ENCODE measurements at places on chromosomes 5 and 9. TPM values are rescaled to one million over a fixed set of nuclear protein-coding genes. Genes with fewer than 3 reads are reported as not detected.
A peak's percentile ranks its signal among the peaks of the same experiment; 100 is the strongest.

The PTPRD gene
- total RNA-seq: 2.6 TPM

DNA sequence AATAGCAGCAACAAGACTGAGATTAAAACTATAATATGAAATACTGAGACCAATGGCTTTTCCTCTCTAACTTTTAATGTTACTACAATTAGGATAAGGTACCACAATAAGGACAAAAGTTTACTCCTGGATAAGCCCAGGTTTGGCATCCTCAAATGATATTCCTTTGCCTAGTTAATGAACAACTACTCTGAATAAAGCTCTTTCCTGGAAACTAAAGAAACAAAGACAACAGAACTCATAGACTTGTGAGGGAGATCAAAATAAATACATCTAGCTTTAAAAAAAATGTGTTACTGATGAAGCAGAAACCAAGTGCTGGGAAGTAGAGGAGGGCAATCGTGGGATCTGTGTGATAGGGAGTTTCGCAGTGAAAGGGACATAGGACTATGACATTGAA lies 19.3 kb upstream of the RAPGEF6 start:
- peaks cover 45% of the 10 kb centered on the region for H3K36me3 ChIP-seq
- no peak overlapping the region for H3K4me3 ChIP-seq
- no peak overlapping the region for H3K27ac ChIP-seq
- H3K27me3 ChIP-seq: no peaks in the 10 kb centered on the region

DNA sequence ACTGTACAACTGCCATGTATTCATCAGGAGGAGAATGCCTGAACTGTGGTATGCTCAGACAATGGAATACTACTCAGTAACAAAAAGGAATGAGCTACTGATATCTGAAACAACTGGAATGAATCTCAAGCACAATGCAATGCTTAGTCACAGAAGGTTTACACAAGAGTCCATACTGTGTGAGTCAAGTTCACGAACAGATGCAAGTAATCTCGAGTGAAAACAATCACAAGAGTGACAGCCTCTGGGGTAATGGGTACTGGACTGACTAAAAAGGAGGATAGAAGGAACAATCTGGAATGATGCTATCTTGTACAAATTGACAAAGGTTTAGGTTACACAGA lies 19.5 kb upstream of the GOLGA1 start:
- no peaks in the 10 kb centered on the region for H3K36me3 ChIP-seq
- H3K4me1 ChIP-seq: no peaks in the 10 kb centered on the region
- H3K27me3 ChIP-seq: no peaks in the 10 kb centered on the region
- no peak for DNase-seq

DNA sequence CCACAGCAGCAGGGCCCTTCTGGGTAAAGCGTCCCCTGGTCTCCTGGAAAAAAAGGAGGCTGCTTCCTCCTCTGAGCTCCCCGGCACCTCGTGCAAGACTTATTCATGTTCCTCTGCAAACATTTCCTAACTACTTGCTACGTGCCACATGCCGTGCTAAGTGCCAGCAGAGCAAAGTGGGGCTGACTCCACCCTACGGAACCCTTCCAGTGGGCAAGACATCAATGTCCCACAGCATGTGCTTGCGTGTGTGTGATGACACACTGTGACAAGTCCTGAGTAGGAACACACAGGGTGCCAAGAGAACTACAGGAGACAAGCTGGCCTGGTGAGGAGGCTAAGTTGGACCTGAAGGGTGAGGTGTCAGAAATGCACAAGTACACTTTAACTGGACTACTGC lies 57.4 kb downstream of the SEMA4D start:
- no peaks in the 10 kb centered on the region for H3K27me3 ChIP-seq
- no peaks in the 10 kb centered on the region for H3K36me3 ChIP-seq
- H3K27ac ChIP-seq: peak overlapping the region; percentile 80
- DNase-seq: peak; percentile 87
- H3K4me3 ChIP-seq: no peak overlapping the region
- peaks cover 57% of the 10 kb centered on the region for H3K4me1 ChIP-seq

DNA sequence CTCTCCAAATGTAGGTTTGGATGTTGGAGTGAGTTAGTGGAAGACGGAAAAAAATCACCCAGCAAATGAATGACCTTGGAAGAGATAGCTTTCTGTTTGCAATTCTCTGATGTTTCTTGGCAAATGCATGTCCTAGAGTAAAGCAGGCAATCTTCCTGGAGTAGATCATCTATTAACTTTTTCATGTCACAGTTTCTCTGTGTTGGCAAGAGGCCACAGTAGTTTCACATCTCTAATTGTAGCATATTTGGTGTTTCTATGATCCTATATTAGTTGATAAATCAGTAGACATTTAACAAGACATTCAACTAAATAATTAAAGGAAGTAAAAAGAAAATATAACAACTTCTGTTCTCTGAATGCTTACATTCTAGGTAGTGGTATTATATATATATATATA lies 138.2 kb upstream of the MINAR2 start:
- H3K4me3 ChIP-seq: no peak overlapping the region
- H3K36me3 ChIP-seq: no peaks in the 10 kb centered on the region

The FAXDC2 gene
- total RNA-seq: 62.1 TPM

- no peaks in the 10 kb centered on the region for H3K27me3 ChIP-seq
- H3K4me1 ChIP-seq: peaks cover 28% of the 10 kb centered on the region
- H3K27ac ChIP-seq: no peak overlapping the region
- DNase-seq: no peak
- H3K36me3 ChIP-seq: no peaks in the 10 kb centered on the region
- H3K4me3 ChIP-seq: no peak overlapping the region
Observed at GRCh38 chr5:72511366-72511765, 4.2 kb upstream of the ZNF366 start.

DNA sequence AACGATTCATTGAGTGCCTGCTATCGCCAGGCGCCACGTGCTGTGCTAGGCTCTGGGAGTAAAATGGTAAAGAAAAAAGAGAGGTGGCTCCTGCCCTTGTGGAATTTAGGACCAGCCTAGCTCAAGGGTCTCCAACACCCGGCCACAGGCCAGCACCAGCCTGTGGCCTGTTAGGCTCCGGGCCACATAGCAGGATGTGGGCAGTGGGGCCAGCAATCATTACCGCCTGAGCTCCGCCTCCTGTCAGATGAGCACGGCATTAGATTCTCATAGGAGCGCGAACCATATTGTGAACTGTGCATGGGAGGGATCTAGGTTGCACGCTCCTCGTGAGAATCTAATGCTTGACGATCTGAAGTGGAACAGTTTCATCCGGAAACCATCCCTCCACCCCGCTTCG lies 1.5 kb downstream of the RMRP start:
- peaks cover 4% of the 10 kb centered on the region for H3K36me3 ChIP-seq
- no peak overlapping the region for H3K27ac ChIP-seq
- no peaks in the 10 kb centered on the region for H3K27me3 ChIP-seq
- DNase-seq: no peak

The CAMK4 gene
- 0.05 TPM for total RNA-seq

- H3K36me3 ChIP-seq: no peaks in the 10 kb centered on the region
- peaks cover 3% of the 10 kb centered on the region for H3K4me1 ChIP-seq
- no peak overlapping the region for H3K27ac ChIP-seq
Observed at GRCh38 chr9:79135681-79136415, 435.9 kb upstream of the TLE4 start.

The NOL6 gene
- 43.1 TPM for total RNA-seq

- H3K27me3 ChIP-seq: no peaks in the 10 kb centered on the region
- no peak for DNase-seq
- H3K36me3 ChIP-seq: no peaks in the 10 kb centered on the region
- no peak overlapping the region for H3K4me3 ChIP-seq
- H3K27ac ChIP-seq: no peak overlapping the region
Observed at GRCh38 chr9:132869266-132869665, 8.8 kb downstream of the AK8 start.

- H3K36me3 ChIP-seq: no peaks in the 10 kb centered on the region
- H3K4me1 ChIP-seq: no peaks in the 10 kb centered on the region
- no peaks in the 10 kb centered on the region for H3K27me3 ChIP-seq
Observed at GRCh38 chr5:102638316-102638715, 116.8 kb upstream of the PAM start.

The CDH12 gene
- 0.68 TPM for total RNA-seq

DNA sequence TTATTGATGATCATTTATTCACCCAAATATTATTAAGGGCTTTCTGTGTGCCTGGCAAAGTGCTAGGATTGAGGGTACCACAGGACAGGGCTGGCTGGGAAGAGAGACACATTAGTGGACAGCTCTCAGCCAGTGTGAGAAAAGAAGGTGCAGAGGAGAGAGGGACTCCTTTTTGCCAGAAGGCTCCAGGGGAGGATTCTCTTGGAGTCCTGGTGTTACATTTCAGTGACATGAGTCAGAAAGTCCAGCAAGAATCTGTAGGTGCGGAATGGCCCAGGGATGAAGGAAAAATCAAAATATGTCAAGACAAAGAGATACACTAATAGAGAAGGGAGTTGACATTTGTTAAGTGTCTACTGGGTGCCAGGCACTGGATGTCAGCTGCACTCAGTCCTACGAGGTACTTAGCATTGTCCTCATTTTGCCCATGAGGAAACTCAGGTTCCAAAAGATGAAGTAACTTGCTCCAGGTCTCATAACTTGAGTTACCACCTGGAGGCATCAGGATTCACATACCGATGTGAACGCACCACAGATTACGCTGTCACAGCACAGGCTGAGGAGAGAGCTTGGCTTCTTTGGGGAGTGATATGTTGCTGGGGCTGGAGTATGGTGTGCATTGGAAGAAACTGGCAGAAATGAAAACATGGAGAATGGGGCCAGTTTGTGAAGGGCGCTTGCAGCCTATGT lies 60.5 kb downstream of the RASGRF2 start:
- H3K27ac ChIP-seq: no peak overlapping the region
- DNase-seq: no peak
- no peaks in the 10 kb centered on the region for H3K36me3 ChIP-seq
- H3K4me1 ChIP-seq: no peaks in the 10 kb centered on the region
- H3K27me3 ChIP-seq: no peaks in the 10 kb centered on the region
- no peak overlapping the region for H3K4me3 ChIP-seq

The PCDHA9 gene
- total RNA-seq: 0.32 TPM

The OTULINL gene
- 3.3 TPM for total RNA-seq

The DENND4C gene
- 69.0 TPM for total RNA-seq

GRCh38 chr5:173970878-173971650 lies 17.9 kb upstream of the C5orf47 start:
- H3K4me1 ChIP-seq: peaks cover 13% of the 10 kb centered on the region
- no peak overlapping the region for H3K27ac ChIP-seq
- no peaks in the 10 kb centered on the region for H3K27me3 ChIP-seq
- DNase-seq: no peak

All from suprapubic skin (tissue), 4 donors.